ENCODE measurements at places on chromosomes 1 and 21. TPM values are rescaled to one million over a fixed set of nuclear protein-coding genes. Genes with fewer than 3 reads are reported as not detected.

- H3K4me1 ChIP-seq: no peaks in the 10 kb centered on the region
- peaks cover 50% of the 10 kb centered on the region for H3K27me3 ChIP-seq
- H3K36me3 ChIP-seq: no peaks in the 10 kb centered on the region
- DNase-seq: peak; percentile 44
Measured at GRCh38 chr1:36553591-36554322, 71.0 kb upstream of the CSF3R start.

OR14K1 gene
- 0.82 TPM for total RNA-seq

AVPR1B gene
- 14.1 TPM for total RNA-seq

DNA sequence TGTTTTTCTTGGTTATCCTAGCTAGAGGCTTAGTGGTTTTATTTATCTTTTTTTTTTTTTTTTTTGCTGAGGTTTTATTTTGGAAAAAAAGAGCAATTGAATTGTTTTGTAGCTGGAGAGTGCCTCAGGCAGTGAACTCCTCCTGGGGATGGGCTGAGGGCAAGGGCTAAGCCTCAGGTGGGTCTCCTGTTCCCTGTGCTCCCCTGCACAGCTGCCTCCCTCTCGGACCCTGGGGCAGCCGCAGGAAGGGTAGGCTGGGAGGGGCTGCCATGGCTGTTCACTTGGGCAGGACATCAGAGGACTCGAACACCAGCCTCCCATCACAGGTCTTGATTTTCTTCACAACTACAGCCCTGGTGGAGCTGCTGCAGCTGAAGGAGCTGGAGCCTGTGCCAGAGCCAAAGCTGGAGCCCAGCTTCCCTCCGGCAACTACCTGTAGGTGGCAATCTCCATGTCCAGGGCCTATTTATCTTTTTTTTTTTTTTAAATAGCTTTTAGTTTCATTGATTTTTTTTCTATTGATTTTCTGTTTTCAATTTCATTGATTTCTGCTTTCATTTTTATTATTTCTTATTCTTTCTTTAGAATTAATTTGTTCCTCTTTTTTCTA is 28.9 kb downstream of the LEPR start:
- no peak overlapping the region for H3K4me3 ChIP-seq
- DNase-seq: no peak
- H3K4me1 ChIP-seq: no peaks in the 10 kb centered on the region
- H3K36me3 ChIP-seq: no peaks in the 10 kb centered on the region
- no peaks in the 10 kb centered on the region for H3K27me3 ChIP-seq
- H3K27ac ChIP-seq: no peak overlapping the region

GRCh38 chr1:229047840-229048620 is 222.9 kb upstream of the RAB4A start:
- no peak for DNase-seq
- H3K27me3 ChIP-seq: peaks cover 4% of the 10 kb centered on the region
- H3K36me3 ChIP-seq: no peaks in the 10 kb centered on the region
- no peak overlapping the region for H3K4me3 ChIP-seq
- no peaks in the 10 kb centered on the region for H3K4me1 ChIP-seq

DNA sequence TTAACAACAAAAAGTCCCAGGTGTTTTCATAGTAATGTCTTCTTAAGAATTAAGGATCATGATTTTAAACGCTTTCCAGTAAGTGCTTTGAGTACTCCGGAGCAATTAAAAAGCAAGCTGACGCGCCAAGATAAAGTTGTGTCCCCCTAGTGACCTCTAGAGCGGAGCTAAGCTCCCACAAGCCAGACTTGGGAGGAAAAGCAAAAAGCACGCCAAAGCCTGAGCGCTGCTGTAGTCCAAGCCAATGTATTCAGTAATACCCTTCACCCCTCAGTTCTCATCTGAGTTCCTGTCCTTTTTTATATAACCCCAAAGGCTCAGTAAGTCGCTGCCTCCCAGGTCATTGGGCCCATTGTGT is 3.5 kb upstream of the SLC44A5 start:
- H3K4me3 ChIP-seq: peak overlapping the region; percentile 54
- no peaks in the 10 kb centered on the region for H3K36me3 ChIP-seq
- H3K4me1 ChIP-seq: peaks cover 10% of the 10 kb centered on the region
- DNase-seq: no peak
- peaks cover 68% of the 10 kb centered on the region for H3K27me3 ChIP-seq

- H3K36me3 ChIP-seq: no peaks in the 10 kb centered on the region
- no peak for DNase-seq
- no peaks in the 10 kb centered on the region for H3K27me3 ChIP-seq
- no peaks in the 10 kb centered on the region for H3K4me1 ChIP-seq
- no peak overlapping the region for H3K27ac ChIP-seq
- no peak overlapping the region for H3K4me3 ChIP-seq
Measured at GRCh38 chr1:221981461-221981860, 239.6 kb upstream of the DUSP10 start.

DNA sequence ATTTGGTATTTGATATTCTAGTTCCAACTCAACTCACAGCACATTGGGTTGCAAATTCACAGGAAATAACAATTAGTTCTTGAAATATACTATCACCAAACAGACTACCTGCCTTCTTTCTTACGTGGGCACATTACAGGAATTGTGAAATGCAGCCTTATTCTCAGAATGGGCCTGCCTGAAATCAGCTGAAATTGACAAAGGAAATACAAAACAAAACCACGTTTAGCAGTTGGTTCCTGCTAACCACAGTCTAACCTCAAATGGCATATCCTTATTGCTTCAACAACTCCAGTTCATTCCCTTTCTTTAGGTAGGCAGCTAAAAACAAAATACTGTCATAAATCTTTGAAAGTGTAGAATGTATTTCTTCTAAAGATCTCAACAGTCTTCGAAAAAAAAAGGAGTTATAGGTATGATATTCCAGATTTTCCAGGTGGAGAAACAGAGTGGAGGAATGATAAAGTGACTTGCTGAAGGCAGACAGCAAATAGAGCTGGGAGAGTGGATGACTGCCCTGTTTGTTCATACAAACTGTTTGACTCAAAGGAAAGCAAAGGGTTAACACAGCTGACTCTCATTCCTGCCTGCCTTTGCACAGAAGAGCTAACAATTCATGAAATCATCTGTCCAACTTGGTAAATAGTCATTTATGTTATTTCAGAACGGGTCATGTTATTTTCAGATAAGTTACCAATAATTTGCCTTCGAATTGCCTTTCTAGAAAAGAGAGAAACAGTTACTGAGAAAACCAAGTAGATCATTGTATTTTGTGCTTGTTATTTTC is 1.6 kb upstream of the GREM2 start:
- no peaks in the 10 kb centered on the region for H3K36me3 ChIP-seq
- no peak overlapping the region for H3K27ac ChIP-seq
- no peak for DNase-seq

DNA sequence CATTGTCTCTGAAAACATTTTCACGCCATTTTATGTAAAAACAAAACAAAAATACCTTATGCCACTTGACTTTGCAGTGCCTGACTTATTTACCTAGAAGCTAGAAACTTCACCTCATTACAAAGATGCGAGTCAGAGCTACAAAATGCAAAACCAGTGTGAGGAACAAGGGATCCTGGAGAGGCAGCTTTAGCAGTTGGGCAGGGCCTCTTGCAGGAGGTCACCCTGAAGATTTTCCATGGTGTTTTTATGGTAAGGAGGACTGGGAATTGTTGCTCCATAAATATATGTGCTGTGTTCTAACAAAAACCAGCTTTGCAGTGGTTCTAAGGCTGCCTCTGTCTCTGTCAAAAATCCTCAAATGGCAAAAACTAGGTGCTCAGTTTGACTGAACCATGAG is 36.4 kb upstream of the TARBP1 start:
- peak overlapping the region; percentile 58 for H3K27ac ChIP-seq
- DNase-seq: no peak
- H3K4me3 ChIP-seq: no peak overlapping the region
- H3K27me3 ChIP-seq: no peaks in the 10 kb centered on the region
- peaks cover 7% of the 10 kb centered on the region for H3K4me1 ChIP-seq

DNA sequence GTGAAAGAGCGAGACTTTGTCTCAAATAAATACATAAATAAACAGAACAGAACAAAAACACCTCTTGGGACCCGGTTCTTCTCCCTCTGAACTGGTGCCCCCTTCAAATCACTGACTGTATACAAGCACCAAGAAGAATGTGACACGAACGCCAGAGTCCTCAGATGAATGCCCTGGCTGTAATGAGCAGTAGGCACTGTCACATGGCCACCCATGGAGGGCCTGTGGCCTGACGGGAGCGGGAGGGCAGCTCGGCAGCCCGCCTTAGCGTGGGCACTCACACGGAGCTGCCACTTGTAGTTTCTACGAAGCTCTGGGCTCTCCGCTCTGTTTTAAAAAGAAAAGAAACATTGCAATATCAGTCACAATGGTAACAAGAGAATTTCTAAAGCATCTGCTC is 146.0 kb downstream of the PEX14 start:
- no peaks in the 10 kb centered on the region for H3K4me1 ChIP-seq
- H3K27me3 ChIP-seq: no peaks in the 10 kb centered on the region

DNA sequence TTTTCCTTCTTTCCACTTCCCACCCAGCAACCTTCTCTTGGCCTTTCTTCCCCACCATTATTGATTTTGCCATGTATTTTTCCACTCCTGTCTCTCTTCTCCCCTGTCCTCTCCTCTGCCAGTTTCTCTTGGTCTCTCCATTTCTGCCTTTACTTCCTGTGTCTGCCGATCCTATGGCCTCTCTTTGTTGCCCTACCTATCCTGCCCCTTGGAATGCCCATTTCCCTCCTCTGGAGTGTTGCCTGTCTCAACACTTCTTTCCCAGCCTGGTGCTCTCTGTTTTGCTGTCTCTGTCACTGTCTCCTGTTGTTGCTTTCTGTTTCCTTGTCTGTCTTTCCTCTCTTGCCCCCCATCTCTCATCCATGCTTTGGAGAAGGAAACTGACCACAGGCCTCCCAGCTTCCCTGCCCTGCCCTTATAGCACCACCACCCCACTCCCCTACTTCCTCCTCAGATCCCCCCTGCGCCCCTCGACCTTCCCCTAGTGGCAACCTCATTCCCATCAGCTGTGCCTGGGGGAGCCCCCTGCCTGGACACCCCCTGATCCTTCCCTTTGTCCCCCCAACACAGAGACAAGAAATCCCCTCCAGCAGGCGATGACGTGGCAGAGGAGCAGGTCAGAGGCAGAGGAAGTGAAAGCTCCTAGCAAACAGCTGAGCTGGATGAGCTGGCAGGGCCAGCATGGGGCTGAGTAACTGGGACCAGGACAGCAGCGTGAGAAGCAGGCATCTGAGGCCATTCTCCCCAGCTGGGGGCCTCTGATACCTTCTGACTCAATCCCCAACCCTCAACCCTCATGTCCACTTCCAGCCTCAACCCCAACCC is 6.6 kb upstream of the ETV3L start:
- peak; percentile 40 for DNase-seq
- peaks cover 44% of the 10 kb centered on the region for H3K27me3 ChIP-seq

DNA sequence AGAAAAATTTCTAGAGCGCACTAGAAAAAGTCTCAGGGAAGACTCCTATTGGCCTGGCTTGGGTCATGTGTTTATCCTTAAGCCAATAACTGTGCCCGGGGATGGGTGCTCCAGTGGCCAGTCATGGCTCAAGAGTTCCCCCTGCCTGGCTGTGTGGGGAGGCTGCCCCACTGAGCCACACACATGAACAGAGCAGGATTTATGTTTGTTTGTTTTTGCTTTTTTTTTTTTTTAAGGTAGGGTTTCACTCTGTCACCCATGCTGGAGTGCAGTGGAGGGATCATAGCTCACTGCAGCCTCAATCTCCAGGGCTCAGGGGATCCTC is 21.8 kb downstream of the EDN2 start:
- no peak overlapping the region for H3K4me3 ChIP-seq
- peak overlapping the region; percentile 70 for H3K27ac ChIP-seq
- no peak for DNase-seq
- H3K36me3 ChIP-seq: no peaks in the 10 kb centered on the region
- peaks cover 28% of the 10 kb centered on the region for H3K4me1 ChIP-seq

TCHH gene
- total RNA-seq: not detected

IQCC gene
- total RNA-seq: 1.9 TPM

NUDT17 gene
- total RNA-seq: 0.95 TPM

NHLH2 gene
- not detected for total RNA-seq

DNA sequence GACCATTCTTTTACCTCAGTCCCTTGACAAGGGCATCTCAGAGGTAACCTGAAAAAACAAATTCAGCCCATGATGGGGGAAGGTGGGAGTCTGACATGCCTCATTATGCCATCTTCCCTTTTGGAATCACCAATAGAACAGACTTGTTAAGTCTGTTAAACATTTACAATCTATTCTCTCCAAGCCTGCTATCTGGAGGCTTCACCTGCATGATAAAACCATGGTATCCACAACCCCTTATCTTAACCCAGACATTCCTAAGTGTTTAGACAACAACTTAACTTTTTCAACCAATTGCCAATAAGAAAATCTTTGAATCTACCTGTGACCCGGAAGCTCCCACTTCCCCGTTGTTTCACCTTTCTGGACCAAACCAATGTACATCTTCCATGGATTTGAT is 233.0 kb upstream of the CACYBP start:
- no peaks in the 10 kb centered on the region for H3K27me3 ChIP-seq
- H3K27ac ChIP-seq: no peak overlapping the region
- H3K4me1 ChIP-seq: no peaks in the 10 kb centered on the region
- DNase-seq: no peak
- H3K4me3 ChIP-seq: no peak overlapping the region

PTPN22 gene
- 9.1 TPM for total RNA-seq

DNA sequence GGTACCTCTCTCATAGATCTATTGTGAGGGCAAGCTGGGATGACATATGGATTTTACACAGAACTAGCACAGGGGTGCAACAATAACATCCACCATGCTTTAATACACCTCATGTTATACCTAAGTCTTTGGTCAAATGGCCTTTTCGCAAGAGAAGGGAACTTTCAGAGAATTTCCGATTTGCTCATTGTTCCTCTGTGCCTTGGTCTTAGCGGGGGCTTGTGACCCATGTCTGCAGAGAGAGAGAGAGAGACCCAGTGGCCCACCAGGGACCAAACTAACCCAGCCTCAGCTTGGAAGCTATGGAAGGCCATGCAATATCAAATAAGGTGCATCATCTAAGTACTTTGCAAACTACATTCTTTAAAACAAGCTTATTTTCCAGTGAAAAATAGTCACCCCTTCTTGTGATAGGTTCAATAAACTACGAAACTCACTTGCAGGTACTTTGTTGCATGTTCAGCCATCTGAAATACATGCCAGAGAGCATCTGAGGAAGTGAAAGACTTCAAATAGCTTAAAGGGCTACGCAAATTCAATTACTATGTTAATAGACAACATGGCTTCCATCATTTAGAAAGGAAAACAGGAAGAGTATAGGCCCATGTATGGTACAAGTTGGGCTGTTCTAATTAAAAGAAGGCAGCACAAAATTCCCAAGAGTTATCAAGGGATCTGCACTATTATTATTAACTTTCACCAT is 100.7 kb downstream of the KCNN3 start:
- H3K36me3 ChIP-seq: no peaks in the 10 kb centered on the region
- H3K4me1 ChIP-seq: no peaks in the 10 kb centered on the region

GRCh38 chr1:34742667-34743270 is 12.1 kb upstream of the GJB5 start:
- no peaks in the 10 kb centered on the region for H3K36me3 ChIP-seq
- no peaks in the 10 kb centered on the region for H3K27me3 ChIP-seq
- DNase-seq: peak; percentile 89
- H3K4me3 ChIP-seq: no peak overlapping the region
- H3K4me1 ChIP-seq: no peaks in the 10 kb centered on the region
- no peak overlapping the region for H3K27ac ChIP-seq
